MG63 (cell line): ENCODE measurements at places on chromosomes 11 and 22.

- peak; percentile 57 for DNase-seq
Measured at GRCh38 chr11:130314184-130314749, 450 bp downstream of the ZBTB44 start.

DNA sequence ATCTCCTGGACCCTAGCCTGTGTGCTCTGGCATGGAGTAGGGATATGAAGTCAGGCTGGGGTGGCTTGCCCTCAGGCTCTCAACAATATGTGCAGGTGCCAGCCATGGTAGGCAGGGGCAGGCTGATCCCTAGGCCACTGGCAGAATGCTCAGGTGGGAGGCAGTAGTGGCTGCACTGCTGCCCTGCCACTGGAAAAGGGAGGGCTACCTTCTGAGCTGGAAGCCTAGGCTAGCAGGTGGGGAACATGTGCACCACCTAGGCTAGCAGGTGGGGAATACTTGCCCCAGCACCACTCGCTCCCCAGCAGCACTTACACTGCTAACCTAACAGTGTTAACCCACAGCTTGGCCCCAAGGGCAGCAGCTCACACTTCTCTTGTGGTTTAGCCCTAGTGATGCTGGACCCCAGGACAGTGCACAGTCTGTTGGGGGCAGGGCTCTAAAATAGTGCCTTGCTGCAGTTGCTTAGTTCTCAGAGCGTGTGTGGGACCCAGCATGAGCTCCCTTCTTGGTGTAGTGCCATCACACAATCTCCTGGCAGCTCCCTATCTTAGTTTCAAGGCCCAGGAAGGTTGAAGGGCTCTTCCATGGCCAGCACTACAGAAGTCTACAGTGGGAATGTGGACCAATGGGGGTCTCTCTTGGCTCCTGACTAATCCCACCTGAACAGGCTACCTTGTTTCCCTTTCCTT lies 130.8 kb downstream of the FCHSD2 start:
- no peak for DNase-seq

DNA sequence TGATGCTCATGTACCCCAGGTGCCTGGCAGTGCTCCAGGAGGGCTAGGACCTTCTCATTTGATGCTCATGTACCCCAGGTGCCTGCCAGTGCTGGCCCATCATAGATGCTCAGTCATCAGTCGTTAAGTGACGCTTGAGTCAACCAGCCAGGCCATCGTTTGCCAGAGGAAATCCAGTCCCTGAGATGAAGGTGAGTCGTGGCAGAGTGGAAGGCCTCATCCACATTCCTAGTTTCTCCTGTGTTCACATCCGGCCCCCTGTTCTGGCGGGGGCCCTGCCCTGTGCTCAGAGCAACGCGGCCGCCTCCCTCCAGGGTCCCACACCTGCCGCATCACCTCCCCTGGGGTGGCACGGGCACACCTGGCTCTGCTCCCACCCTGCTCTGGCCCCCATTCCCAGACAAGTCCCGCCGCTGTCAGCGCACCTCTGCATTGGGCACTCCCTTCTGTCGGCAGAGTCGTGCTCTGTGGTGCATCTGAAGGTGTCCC lies 279.9 kb downstream of the BRD1 start:
- no peak for DNase-seq

DNA sequence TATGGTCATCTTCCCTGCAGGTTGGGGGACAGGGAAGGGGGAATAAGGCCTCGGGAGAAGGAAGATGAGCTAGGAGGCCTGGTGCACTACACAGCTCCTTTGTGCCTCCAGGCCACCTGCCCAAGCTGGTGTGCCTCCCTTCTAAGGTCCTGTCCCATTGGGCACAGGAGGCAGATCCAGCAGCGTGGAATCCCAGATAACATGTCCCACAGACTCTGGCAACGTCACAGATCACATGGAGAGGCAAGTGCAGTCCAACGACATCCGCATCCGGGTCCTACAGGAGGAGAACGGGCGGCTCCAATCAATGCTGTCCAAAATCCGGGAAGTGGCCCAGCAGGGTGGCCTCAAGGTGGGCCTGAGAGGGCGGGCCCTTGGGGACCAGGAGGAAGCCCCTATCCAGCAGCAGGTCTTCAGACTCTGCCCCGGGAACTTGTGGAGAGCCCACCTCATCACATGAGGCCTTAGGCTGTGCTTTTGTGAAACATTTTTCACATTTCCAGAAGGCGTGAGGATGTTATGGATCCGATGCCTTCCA lies 11.8 kb downstream of the RNF215 start:
- DNase-seq = no peak

- peak; percentile 28 for DNase-seq
Measured at GRCh38 chr11:2390725-2391151, 9.8 kb upstream of the TSSC4 start.

DNA sequence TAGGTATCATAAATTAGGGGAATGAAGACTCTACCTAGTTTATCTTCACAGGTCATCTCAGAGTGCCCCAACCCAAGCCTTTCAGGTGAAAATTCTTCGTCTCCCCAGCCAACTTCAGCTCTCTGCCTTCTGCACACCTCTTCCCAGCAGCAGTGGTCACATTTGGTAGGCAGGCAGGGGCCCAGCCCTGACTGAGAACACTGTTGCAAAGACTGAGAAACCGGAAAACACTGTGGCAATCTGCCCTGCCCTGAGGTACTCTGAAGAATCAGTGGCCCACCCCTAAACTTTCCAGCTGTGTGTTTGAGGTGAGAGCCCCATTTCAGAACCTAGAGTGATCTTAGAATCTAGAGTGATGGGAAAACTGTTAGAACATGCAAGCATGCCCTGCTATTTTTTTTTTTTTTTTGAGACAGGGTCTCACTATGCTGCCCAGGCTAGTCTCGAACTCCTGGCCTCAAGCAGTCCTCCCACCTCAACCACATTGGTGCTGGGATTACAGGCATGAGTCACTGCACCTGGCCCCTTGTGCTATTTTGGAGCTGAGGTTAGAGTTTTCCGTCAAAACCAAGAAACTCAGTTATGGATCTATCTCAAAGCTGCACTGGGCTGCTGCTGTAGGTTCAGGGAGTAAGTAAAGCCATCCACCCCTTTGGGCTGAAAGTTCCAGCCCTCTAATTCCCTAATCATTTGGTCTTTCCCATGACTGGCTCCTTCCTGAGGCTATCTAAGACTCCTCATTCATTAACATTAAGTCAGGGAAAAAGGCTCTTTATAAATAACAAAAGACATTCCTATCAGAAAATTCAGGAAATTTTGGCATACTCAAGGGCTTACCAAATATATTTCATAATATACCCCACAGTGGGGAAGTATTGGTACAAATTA lies 1.7 kb upstream of the LDHA start:
- no peak for DNase-seq

GRCh38 chr22:36660510-36660840 lies 43.1 kb downstream of the CACNG2 start:
- DNase-seq = no peak

GRCh38 chr22:30863081-30863833 lies 105.3 kb downstream of the MORC2 start:
- DNase-seq = no peak

DNA sequence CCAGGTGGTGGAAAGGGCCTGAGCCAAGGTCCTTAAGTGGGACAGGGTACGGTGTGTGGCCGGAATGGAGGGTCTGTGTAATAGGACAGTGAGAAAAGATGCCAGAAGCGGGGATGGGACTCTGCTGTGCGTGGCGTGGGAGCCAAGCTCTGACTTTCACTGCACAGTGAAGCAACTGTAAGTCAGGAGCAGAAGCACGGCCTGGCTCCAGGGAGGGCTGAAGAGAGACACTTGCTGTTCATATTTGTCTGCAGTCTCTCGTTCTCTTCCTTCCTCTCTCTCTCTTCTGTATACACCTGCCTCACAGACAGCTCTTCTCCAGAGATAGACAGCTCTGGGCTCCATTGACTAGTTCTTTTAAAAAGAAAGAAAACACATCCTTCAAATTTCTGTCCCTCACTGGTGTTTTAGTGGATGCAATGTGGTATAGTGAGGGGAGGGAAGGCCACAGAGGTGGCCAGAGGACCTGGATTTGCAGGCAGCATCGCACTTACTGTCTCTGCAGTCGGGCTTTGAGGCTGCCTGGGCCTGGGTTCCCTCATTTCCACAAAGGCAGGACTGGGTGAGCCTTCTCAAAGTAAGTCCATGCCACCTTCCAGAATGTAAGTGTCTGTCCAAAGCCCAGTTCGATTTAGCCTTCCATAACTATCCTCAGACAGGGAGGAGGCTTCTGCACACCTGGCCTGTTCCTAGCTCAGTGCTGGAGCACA lies 2.1 kb downstream of the IL17RA start:
- no peak for DNase-seq

- DNase-seq = no peak
Measured at GRCh38 chr11:28338371-28338770, 230.2 kb downstream of the METTL15 start.

GRCh38 chr22:23118647-23119493 lies 22.9 kb downstream of the RSPH14 start:
- no peak for DNase-seq

DNA sequence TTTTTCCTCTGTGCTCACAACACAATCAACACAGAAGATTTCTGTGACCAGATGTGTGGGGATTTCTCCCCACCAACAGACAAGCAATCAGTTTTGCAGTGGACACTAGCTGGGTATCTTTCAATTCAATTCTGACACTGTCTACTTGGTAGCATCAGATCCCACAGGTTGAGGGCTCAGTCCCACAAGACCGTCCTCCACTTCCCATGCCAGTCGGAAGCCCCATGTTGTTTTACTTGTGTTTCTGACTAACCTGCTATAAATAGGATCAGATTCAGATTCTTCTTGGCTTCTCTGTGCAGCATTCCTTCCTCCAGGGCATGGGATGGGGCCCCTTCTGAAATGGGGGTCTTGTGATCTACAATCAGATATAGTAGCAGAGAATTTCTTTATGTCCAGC lies 19.6 kb downstream of the ACER3 start:
- DNase-seq = no peak

GRCh38 chr11:14330881-14331280 lies 28.1 kb downstream of the RRAS2 start:
- DNase-seq = no peak

- DNase-seq = no peak
Measured at GRCh38 chr11:66218846-66219620, 49.4 kb upstream of the RAB1B start.
